ENCODE measurements at places on chromosomes 6 and 20.

- DNase-seq, result no peak
Observed at GRCh38 chr20:1103751-1104150, 14.7 kb upstream of the PSMF1 start.

DNA sequence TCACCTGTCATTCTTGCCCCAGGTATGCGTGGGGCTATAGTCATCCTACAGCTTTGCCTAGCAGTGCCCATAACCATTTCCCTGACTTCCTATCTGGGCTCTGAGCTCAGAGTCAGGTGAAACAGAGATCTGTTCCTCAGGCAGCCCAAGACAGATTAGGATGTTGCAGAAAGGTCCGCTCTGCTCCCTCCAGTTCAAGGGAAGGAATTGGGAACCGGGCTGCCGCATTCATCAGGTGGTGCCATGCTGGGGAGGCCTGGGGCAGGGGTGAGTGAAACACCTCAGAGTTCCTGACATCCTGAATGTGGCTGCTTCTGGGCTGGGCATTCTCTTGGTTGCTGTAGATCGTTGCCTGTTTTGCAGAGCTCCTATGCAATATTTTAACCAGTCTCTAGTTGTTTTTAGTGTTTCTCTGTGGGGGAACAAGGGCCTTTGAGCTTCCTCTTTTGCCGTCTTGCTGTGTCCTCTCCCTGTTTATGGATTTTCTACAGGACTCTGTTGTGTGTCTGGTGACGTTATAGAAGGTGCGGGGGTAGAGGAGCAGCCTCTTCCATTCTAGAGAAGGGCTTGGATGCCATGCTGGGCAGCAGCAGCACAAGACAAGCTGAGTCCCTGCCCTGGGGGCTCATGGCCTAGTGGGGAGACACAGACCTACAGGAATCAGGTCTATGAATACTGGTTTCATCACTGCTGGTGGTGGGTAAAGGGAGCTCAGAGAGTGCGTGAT is 9.2 kb downstream of the ENTPD6 start:
- no peak for DNase-seq

DNA sequence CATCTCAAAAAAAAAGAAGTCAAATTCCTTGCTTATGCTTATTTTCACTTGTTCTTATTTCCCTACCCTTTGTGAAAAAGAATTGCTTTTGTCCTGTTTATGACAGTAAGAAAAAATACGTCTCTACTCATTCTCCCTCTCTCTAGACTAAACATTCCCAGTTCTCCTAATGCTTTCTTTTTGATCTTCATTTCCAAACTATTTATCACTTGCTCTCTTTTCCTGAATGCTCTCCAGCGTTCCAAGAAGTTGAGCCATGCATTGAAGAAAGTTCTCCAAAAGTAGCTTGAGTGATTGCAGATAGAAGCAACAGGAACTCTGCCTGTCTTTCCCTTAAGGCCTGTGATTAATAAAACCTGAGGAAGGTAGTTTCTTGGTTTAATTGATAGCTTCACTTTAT is 53.1 kb upstream of the TMEM170B start:
- DNase-seq, result no peak

DNA sequence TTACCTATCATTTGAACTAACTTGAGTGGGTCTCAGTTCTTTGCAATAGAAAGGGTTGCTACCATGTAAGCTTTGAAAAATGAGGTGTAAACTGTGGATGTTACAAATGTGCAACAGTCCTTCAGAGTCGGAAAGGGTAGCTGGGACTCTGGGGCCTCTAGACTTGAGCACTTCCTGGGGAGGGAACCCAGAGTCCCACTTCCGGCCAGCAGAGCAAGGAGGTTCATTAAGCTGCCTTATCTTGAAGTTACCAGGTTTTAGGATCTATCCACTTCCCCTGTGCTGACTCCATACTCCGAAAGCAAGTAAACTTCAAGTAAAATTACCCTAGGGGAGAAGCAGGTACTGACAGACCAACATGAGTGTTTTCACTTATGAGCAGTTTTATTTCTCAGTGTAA is 9.4 kb downstream of the TRIM10 start:
- no peak for DNase-seq
